Central memory CD8-positive, alpha-beta T cell (primary cell): ENCODE measurements at places on chromosomes 3 and 15.

GRCh38 chr15:79593119-79593869 is 161.2 kb downstream of the MINAR1 start:
- no peaks in the 10 kb centered on the region for H3K36me3 ChIP-seq
- no peaks in the 10 kb centered on the region for H3K4me1 ChIP-seq
- DNase-seq: no peak
- no peak overlapping the region for H3K4me3 ChIP-seq
- H3K27ac ChIP-seq: no peak overlapping the region

DNA sequence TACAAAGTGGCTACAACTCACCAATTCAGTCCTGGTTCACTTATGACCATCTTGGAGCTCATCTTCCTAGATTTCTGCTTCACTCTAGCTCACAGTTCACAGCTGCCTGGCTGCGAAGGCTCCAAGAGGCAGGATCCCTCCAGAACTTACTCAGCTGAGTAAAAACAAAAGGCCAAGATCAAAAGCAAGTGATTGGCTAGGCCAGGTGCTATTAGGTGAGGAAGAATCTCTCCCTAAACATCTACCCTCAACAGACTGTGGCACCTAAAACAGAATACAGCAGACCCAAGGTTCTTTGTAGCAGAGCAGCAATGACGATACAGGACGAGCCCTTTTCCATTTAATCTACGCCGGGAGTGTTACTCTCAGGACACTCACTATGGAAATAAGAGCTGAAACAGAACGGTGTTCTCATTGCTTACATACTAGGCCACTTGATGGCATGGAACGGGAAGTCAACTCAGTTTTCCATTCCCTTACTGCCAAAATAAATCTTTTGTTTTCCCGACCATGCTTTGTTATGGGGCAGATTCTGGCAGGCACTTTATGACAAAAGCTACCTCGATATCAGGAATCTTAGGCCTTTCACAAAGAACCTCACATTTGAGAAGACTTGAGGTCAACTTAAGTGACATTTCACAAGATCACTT is 901 bp downstream of the ICE2 start:
- H3K27me3 ChIP-seq: no peaks in the 10 kb centered on the region
- H3K4me1 ChIP-seq: peaks cover 49% of the 10 kb centered on the region

DNA sequence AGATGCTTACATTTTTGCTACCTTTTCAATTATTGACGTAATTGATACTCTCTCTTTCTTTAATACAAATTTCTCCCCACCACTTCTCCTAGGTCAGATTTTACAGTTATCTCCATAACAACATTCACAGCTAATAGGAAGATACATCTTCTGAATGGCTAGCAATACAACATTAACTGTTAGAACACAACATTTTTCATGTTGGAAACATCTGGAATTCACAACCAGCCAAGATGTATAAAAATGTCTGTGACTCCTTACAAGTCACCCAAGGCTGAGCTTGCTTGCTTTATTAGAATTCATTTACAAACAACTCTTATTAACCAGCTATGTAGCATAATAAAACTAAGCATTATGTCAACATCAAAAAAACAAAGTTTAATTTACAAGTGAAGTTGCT is 81.0 kb upstream of the ROBO2 start:
- H3K27ac ChIP-seq: no peak overlapping the region
- H3K36me3 ChIP-seq: no peaks in the 10 kb centered on the region
- H3K27me3 ChIP-seq: no peaks in the 10 kb centered on the region
- H3K4me3 ChIP-seq: no peak overlapping the region

DNA sequence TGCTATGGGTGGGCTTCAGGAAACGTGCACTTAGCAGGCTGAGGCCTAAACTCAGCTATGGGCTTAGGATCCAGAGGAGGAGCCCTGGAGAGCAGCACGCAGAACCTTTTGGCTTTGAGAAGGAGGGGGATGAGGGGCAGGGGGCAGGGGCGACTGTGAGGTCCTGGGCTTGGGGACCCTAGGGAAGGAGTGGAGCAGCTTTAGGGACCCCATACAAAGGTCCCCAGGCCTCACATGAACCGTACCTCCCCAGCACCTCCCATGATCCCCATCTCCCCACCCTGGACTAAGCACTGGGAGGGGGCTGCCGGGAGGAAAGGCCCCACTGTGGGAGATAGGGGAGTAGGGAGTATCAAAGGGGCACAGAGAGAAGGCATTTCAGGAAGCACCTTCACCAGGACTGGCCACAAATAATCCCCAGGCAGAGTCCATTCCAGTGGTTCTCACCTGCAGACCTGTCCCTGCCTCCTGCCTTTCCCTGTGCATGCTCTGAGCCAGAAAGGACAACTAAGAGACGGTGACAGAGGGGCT is 62.0 kb upstream of the KLF13 start:
- H3K27me3 ChIP-seq: no peaks in the 10 kb centered on the region
- peak overlapping the region; percentile 63 for H3K4me3 ChIP-seq
- peaks cover 73% of the 10 kb centered on the region for H3K4me1 ChIP-seq
- H3K27ac ChIP-seq: peak overlapping the region; percentile 93

- H3K27ac ChIP-seq: no peak overlapping the region
- no peaks in the 10 kb centered on the region for H3K36me3 ChIP-seq
- no peaks in the 10 kb centered on the region for H3K27me3 ChIP-seq
Measured at GRCh38 chr3:147246906-147247305, 159.4 kb downstream of the ZIC4 start.

GRCh38 chr15:84142888-84143337 is 92.7 kb upstream of the GOLGA6L4 start:
- peak; percentile 53 for DNase-seq
- no peak overlapping the region for H3K4me3 ChIP-seq
- peaks cover 41% of the 10 kb centered on the region for H3K27me3 ChIP-seq
- H3K4me1 ChIP-seq: no peaks in the 10 kb centered on the region
- no peak overlapping the region for H3K27ac ChIP-seq
- H3K36me3 ChIP-seq: no peaks in the 10 kb centered on the region

- no peaks in the 10 kb centered on the region for H3K36me3 ChIP-seq
- H3K27ac ChIP-seq: no peak overlapping the region
- no peak for DNase-seq
- H3K27me3 ChIP-seq: no peaks in the 10 kb centered on the region
- H3K4me3 ChIP-seq: no peak overlapping the region
Measured at GRCh38 chr3:31486865-31487533, 45.7 kb upstream of the STT3B start.

DNA sequence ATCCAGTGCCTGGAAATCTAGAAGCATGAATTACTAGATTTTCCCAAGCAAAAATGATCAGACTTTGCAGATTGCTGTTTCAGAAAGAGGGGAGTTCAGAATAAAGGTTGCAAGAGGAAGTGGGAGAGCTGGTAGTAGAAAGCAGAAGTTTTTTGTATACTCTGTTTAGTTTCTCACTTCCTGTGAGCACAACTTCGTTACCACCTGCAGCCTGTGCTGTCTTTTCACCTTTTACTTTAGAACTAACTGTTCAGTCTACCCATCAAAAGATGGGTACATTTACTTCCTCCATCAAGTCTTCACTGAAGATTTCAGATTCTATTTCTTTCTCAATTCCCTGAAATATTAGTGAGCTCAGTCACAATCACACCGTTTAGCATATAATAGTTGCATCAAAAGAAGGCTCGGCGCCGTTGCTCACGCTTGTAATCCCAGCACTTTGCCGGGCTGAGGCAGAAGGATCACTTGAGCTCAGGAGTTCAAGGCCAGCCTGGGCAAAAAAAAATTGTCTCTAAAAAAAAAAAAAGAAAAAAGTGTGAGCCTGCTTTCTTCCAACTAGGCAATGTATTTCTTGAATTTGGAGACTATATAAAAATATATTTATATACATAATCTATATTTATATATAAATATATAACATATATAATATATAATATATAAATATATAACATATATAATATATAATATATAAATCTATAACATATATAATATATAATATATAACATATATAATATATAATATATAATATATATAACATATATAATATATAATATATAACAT is 1.8 kb upstream of the CEP97 start:
- peaks cover 26% of the 10 kb centered on the region for H3K4me1 ChIP-seq
- peaks cover 12% of the 10 kb centered on the region for H3K36me3 ChIP-seq
- no peak for DNase-seq
- H3K4me3 ChIP-seq: peak overlapping the region; percentile 25
- no peaks in the 10 kb centered on the region for H3K27me3 ChIP-seq

- no peaks in the 10 kb centered on the region for H3K4me1 ChIP-seq
- H3K27ac ChIP-seq: no peak overlapping the region
- H3K36me3 ChIP-seq: no peaks in the 10 kb centered on the region
- no peaks in the 10 kb centered on the region for H3K27me3 ChIP-seq
Measured at GRCh38 chr3:142604940-142605339, 8.7 kb downstream of the PLS1 start.

- H3K4me1 ChIP-seq: no peaks in the 10 kb centered on the region
- H3K27me3 ChIP-seq: no peaks in the 10 kb centered on the region
- peaks cover 12% of the 10 kb centered on the region for H3K36me3 ChIP-seq
- DNase-seq: no peak
- no peak overlapping the region for H3K27ac ChIP-seq
- no peak overlapping the region for H3K4me3 ChIP-seq
Measured at GRCh38 chr15:56102441-56102840, 109.0 kb upstream of the NEDD4 start.

GRCh38 chr3:8532251-8532871 is 30.7 kb downstream of the LMCD1 start:
- H3K4me3 ChIP-seq: no peak overlapping the region
- no peaks in the 10 kb centered on the region for H3K36me3 ChIP-seq
- DNase-seq: no peak
- H3K27me3 ChIP-seq: peaks cover 9% of the 10 kb centered on the region
- H3K4me1 ChIP-seq: no peaks in the 10 kb centered on the region

GRCh38 chr3:186596568-186597287 is 16.1 kb upstream of the AHSG start:
- no peak for DNase-seq
- H3K4me1 ChIP-seq: no peaks in the 10 kb centered on the region
- no peaks in the 10 kb centered on the region for H3K36me3 ChIP-seq

DNA sequence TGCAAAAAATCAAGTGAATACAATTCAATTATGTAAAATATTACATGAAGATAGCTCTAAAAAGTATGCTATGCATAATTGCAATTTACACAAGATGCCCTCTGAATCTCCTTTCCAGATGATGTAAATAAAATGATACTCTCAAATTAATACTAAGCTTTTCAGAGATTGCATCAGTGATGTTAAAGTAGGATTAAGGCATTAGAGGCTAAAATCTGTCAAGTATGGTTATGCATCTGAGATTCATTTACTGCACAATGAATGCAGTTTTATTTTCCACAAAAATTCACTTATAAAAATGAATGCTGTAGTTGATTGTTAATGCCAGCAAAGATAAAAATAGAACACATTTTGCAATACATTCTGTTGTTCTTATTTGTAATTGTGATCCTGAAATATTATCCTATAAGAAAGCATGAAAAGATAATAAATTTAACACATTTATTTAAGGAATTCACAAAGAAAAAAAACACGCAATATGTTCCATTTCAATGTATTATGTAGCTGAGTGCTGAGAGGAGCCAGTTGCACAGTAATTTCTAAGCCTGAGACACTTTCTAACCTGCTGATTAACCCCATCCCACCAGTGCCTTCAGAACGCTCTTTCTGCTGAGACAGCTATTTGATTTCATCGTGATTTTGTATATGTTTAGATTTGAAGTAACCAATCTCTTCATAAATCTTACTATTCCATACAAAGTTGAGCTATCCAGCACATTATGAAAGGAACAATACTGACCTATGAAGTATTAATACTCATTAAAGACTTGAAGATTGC is 224.4 kb downstream of the CADM2 start:
- H3K27me3 ChIP-seq: no peaks in the 10 kb centered on the region
- H3K36me3 ChIP-seq: no peaks in the 10 kb centered on the region
- no peak for DNase-seq
- no peak overlapping the region for H3K4me3 ChIP-seq

GRCh38 chr3:157120071-157120892 is 39.7 kb downstream of the CCNL1 start:
- H3K27ac ChIP-seq: no peak overlapping the region
- no peaks in the 10 kb centered on the region for H3K36me3 ChIP-seq
- no peaks in the 10 kb centered on the region for H3K27me3 ChIP-seq
- H3K4me1 ChIP-seq: peaks cover 9% of the 10 kb centered on the region
- H3K4me3 ChIP-seq: no peak overlapping the region

GRCh38 chr15:97479957-97480356 is 480.5 kb upstream of the ARRDC4 start:
- no peak overlapping the region for H3K4me3 ChIP-seq
- no peak for DNase-seq
- no peaks in the 10 kb centered on the region for H3K27me3 ChIP-seq
- H3K36me3 ChIP-seq: no peaks in the 10 kb centered on the region

DNA sequence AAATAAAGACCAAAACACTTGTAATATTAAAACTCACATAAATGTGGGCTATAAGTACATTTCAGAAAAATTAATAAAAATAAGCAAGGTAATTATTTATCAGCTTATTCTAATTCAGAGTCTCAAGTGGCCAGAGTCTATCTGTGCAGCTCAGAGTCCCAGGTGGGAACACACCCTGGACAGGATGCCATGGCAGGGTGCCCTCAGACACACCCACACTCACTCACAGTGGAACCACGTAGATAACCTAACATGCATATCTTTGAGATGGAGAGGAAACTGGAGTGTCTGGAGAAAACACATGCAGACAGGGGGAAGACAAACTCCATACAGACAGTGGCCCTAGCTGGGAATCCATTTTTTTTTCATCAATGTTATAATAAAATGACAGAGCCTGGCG is 37.2 kb downstream of the FSIP1 start:
- no peak overlapping the region for H3K4me3 ChIP-seq
- H3K4me1 ChIP-seq: no peaks in the 10 kb centered on the region
- peaks cover 11% of the 10 kb centered on the region for H3K27me3 ChIP-seq
- H3K36me3 ChIP-seq: peaks cover 2% of the 10 kb centered on the region
- H3K27ac ChIP-seq: no peak overlapping the region
- no peak for DNase-seq

DNA sequence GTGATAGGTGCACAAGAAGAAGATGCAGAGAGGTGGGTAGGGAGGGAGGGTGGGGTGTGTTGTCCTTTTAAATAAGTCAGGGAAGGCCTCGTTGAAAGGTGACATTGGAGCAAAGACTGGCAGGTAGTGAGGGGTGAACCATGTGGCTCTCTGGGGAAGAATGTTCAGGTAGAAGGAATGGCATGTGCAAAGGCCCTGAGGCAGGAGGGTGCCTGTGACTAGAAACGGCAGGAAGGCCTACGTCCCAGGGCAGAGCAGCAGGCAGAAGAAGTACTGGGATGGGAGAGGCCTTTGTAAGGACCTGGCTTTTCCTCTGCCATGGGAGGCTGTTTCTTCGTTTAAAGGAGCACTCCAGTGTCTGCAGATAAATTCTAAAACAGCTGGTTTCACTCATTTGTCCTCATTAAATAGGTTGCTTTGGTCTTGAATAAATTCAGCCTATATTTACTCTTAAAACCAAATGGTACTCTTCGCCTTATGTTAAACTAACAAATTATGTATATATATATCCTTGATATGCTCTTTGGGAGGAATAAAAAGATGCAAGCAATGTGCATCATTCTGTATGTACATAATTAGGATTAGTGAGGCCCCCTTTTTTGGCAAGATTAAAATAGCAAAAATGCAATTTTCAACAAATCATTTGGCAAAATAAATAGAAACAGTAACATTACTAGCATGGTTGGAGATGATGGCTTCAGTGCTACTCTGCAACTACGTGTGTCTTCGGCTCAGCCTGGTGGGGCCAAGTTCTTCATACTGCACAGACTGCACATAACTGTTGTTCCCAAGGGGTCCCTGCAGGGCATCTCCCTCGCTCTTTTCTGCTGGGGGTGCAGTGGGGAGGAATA is 151.4 kb downstream of the KLF13 start:
- H3K27me3 ChIP-seq: no peaks in the 10 kb centered on the region
- peaks cover 54% of the 10 kb centered on the region for H3K4me1 ChIP-seq
- H3K4me3 ChIP-seq: no peak overlapping the region
- no peak for DNase-seq
- H3K27ac ChIP-seq: peak overlapping the region; percentile 80
